Activated T-helper 2 cell treated with anti-CD3 and anti-CD28 coated beads, Interferon-gamma antibody, Interleukin-2, Interleukin-4, amounts not matched to agents 10 μg/mL and 5 μg/mL and 100 μg/mL, durations not matched to agents 14 hours and 24 hours and 36 hours (primary cell): ENCODE measurements at places on chromosomes 3 and 15. TPM values are rescaled to one million over a fixed set of nuclear protein-coding genes. Genes with fewer than 3 reads are reported as not detected.

DNA sequence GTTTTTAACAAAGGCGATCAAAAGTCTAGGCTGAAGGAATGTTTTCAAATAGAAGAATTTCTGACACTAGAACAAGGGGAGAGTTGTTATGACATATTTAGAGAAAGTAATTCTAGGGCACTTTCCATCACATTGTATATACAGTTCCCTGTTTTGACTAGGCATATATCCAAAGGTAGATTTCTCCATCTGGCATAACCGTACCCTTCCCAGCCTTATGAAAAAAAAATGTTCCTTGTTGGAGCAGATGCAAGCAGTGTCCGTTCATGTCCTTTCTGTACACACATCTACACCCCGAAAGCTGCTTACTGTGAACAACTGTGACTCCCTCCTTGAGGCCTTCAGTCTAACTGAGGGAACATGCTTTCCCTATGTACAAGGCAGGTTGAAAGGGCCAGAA, 271.7 kb upstream of the GBE1 start:
- DNase-seq: no peak
- H3K4me3 ChIP-seq: no peak overlapping the region
- no peaks in the 10 kb centered on the region for H3K27me3 ChIP-seq
- H3K36me3 ChIP-seq: no peaks in the 10 kb centered on the region

DNA sequence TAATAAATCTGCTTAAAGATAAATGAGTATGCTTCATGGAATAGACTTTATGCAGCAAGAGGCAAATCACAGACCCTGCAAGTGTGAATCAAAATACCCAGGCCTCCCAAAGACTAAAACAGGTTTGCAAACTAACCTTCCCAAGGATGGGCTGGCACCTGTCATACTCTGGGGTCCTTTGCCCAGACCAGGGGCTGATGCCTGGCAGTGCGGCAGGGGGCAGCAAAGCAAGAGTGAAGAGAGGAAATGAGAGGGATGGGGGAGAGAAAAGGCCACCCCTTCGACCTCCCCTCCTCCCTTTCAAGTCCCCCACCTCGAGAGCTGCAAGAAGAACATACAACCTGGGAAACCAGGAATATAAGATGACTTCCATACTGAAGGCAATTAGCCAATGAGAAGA, 31.8 kb downstream of the XXYLT1 start:
- DNase-seq: no peak
- H3K4me3 ChIP-seq: no peak overlapping the region
- H3K27ac ChIP-seq: no peak overlapping the region
- H3K27me3 ChIP-seq: peaks cover 6% of the 10 kb centered on the region
- peaks cover 15% of the 10 kb centered on the region for H3K36me3 ChIP-seq
- H3K4me1 ChIP-seq: peaks cover 7% of the 10 kb centered on the region

The GUCA1C gene
- not detected in 2 replicates for total RNA-seq

The SYNPR gene
- not detected in 2 replicates for total RNA-seq

The XXYLT1 gene
- 15.8 and 16.1 TPM in 2 replicates for total RNA-seq
